ENCODE measurements at places on chromosomes 5 and 9. TPM values are rescaled to one million over a fixed set of nuclear protein-coding genes. Genes with fewer than 3 reads are reported as not detected.

DNA sequence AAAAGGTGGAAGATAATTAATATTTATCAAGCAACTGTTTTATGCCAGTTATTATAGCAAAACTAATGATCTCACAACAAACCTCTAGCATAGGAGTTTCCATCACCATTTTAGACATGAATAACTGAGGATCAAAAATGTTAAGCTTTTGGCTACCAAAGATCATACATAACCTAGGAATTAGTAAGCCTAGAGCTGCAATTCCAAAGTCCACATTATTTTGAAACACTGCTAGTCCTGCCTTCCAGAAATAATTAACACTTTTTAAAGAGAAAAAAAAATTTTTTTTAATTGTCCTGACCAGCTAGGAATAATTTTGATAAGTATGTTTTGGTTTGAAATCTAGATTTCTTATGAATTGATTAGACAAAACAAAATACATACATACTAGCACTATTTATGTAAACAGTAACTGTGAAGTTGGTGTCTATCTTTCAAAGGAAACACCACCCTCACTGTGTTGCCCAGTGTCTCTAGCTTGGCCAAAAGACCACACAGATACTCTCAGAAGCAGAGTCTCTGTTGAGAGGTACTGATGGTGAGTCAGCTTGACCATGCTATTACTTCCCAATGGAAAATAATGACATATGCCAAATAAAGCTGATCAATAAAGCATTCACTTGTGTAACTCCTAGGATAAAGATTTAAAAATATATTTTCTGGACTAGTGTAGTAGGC is 422.4 kb downstream of the CCDC171 start:
- no peak for DNase-seq

- DNase-seq, result no peak
Observed at GRCh38 chr9:101455656-101456240, 20.2 kb upstream of the ALDOB start.

- no peak for DNase-seq
Observed at GRCh38 chr9:134872482-134873231, 8.0 kb upstream of the FCN2 start.

GRCh38 chr5:178392931-178393394 is 160.4 kb upstream of the PHYKPL start:
- no peak for DNase-seq

DNA sequence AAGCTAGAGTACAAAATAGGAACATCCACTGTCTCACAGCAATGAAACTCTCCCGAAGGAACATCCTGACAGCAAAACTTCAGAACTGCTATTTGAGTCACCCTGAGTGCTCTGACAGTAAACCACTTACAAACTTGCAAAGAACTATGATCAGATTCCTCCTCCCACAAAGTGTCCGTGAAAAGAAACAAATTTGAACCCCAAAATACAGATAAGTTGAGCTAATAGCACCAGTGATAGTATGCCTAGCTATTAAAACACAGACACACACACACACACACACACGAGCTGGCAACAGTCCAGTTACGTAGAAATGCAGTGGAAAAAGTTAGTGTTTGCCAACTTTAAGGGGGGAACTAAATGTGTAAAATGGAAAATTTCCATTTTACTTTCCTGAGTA is 3.1 kb upstream of the GLIS3 start:
- no peak for DNase-seq

GRCh38 chr9:33690143-33690933 is 105.0 kb upstream of the PRSS3 start:
- DNase-seq, result no peak

FOXD4L4 gene
- 0.13 TPM for total RNA-seq

PPIC gene
- total RNA-seq, result not detected

SMIM33 gene
- 2.0 TPM for total RNA-seq

FXN gene
- 21.8 TPM for total RNA-seq
